Brain microvascular endothelial cell (primary cell): ENCODE measurements at places on chromosomes 5 and 9.

GRCh38 chr5:122997294-122997693 lies 39.2 kb downstream of the PPIC start:
- no peak for DNase-seq

DNA sequence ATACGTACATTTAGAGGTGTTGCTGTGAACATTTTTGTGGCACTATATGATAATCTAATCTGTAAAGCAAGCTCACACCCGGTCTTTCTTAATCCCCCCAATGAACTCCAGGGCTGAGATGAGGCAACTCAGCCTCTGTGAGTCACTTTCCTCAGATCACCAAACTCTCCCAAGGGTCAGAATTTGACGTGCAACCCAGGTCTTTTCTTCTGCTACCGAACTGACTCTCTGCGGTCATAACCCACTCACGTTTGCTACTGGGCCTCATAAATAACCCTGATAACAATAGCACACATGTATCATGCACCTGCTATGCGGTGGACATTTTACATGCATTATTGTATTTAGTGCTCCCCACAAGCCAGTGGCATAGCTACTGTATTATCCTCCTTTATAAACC lies 153.1 kb downstream of the DROSHA start:
- peak; percentile 67 for DNase-seq

GRCh38 chr9:72165821-72166547 lies 16.7 kb downstream of the GDA start:
- no peak for DNase-seq

DNA sequence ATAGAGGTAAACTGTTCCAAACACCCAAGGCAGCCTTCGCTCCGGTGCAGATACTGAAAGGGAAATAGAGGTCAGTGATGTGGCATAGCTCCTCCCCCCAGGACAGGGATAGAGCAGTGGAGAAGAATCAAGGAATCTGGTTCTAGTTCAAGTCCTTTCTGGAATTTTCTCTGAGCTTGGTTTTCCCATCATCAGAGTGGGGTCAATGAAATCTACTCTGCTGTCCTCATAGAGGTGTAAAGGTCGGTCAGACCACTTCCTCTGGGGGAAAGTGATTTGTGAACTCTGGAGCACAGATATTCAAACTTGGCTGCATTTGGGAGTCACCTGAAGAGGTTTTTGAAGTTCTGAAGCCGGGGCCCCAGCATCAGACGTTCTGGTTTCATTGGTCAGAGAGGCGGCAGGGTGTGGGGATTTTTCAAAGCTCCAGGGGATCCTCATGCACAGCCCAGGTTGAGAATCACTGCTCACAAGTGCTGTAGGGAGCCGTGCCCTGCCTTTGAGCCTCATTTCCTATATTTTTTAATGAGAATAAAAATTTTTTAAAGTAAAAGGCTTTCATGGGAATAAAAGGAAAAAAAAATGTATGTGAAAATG lies 105.7 kb upstream of the RAD23B start:
- DNase-seq: no peak

GRCh38 chr9:137392232-137393007 lies 30.5 kb downstream of the EXD3 start:
- DNase-seq: no peak

GRCh38 chr5:59173578-59173977 lies 590.7 kb downstream of the RAB3C start:
- DNase-seq: no peak

- peak; percentile 78 for DNase-seq
These were observed 6.3 kb upstream of the IRF1 start for GRCh38 chr5:132496631-132497487.

- DNase-seq: no peak
These were observed 40.2 kb upstream of the FBXW11 start for GRCh38 chr5:172046593-172046992.

- peak; percentile 81 for DNase-seq
These were observed 136.5 kb downstream of the CDK5RAP2 start for GRCh38 chr9:120443489-120443888.

- no peak for DNase-seq
These were observed 26.2 kb downstream of the SLC35A4 start for GRCh38 chr5:140590861-140591260.

DNA sequence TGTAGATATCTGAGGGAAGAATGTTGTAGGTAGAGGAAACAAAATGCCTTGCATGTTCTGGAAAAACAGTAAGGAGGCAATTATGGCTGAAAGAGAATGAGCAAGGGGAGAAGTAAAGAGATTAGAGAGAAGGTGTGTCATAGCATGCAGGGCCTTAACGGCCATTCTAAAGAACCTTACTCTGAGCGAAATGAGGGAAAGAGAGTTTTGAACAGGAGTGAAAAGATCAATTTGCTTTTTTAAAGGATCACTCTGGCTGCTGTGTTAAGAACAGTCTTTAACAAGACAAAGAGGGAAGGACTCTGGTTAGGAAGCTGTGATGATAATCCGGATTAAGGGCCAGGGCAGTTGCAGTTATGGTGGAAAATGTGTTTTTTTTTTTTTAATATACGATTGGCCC lies 22.6 kb downstream of the PTBP3 start:
- DNase-seq: no peak

- DNase-seq: no peak
These were observed 21.0 kb downstream of the STOM start for GRCh38 chr9:121349009-121349408.

- no peak for DNase-seq
These were observed 95.8 kb downstream of the LMNB1 start for GRCh38 chr5:126872561-126873354.

DNA sequence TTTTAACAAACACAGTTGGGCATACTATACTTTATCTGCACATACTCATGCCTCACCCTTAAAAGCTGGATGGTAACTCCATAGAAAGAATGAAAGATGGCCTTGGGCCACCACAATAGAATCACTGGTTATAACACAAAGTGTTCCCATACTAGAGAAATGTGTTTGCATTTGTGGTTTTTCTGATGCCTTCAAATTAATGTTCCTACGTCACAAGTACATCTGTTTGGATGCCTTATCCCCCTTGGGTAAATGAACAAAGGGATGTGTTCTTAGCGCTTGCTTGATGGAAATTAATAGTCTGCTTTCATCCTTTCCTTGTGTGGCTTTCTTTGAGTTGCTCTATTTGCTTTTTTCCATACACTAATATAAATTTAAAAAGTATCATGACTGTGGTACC lies 291.1 kb upstream of the PDE4D start:
- DNase-seq: no peak

DNA sequence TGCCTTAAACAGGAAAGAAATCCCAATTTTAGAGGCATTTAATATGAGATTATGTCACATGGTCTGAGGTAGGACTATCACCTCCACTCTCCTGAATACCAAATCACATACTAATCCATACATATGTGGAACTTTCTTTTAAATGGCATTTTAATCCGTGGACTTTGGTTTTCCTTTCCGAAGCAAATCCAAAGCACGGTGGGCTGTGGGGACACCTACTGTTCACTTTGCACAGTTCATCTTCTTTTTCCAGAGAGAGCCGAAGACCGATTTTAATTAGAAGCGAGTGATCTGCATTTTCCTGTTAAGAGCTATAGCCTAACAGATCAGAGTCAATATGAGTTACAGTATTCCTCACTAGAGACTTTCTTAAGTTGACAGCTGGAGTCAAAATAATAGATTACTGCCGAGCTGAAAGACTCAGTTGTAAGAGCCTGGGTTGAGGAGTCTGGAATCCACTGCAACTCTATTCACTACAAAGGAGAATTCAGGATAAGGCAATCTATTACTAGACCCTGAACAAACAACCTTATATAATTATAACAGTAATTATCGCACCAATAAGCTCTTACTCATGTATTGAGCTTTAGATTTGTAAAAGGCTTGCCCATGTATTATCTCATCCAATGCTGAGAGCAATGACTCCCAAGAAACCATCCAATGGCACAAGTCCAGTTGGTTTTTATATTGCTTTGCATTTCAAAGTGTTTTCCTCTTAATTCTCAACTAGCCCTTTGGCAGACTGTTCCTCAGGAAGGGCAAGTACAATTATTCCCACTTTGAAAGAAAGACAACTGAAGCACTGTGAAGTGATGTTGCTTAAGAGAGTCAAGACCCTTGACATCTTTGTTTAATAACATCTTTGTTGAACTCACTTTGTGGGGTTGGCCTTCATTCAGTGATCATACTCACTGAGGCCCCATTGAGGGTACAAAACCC lies 144.7 kb downstream of the TRPM6 start:
- DNase-seq: peak; percentile 27

GRCh38 chr9:33445389-33446239 lies 1.8 kb downstream of the AQP3 start:
- DNase-seq: no peak

DNA sequence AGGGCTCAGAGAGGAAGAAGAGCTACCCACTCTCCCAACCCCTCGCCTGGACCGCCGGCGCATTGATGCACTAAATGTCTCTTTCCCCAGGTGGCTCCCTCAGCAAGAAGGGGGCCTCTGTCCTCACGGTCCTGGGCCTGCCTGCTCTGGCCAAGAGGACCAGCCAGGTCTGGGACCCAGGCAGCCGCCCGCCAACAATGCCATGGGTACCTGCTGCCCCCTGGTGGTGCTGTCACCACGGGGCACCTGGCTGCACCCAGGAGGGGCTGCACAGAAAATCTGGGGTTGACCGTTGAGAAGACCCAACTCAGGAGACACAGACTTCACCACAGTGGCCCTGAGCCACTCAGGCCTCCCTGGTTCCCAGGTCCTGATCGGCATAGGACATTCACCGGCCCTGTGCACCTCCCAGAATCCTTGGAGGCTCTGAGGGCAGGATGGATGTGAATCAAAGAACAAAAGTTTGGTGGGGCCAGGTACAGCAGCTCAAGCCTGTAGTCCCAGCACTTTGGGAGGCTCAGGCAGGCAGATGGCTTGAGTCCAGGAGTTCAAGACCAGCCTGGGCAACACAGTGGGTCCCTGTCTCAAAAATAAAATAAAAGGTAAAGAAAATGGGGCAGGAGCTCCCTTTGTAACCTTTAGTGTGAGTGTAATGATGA lies 2.4 kb upstream of the VAV2 start:
- DNase-seq: peak; percentile 43

- no peak for DNase-seq
These were observed 2.9 kb upstream of the MACIR start for GRCh38 chr5:103255691-103256090.

GRCh38 chr5:125550274-125550673 lies 803.8 kb upstream of the ZNF608 start:
- peak; percentile 78 for DNase-seq

DNA sequence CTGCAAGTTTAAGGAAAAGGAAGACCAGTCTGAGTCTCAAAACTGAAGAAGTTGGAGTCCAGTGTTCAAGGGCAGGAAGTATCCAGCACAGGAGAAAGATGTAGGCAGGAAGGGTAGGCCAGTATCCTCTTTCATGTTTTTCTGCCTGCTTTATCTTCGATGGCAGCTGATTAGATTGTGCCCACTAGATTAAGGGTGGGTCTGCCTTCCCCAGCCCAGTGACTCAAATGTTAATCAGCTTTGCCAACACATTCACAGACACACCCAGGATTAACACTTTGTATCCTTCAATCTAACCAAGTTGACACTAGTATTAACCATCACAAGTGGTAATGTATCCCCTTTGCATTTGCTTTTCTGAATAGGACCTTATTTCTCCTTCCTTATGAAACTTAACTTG lies 535.9 kb upstream of the FTMT start:
- DNase-seq: no peak

- no peak for DNase-seq
These were observed 25.9 kb downstream of the KCTD16 start for GRCh38 chr5:144196612-144197011.

GRCh38 chr9:80320480-80320879 lies 748.7 kb downstream of the TLE4 start:
- peak; percentile 31 for DNase-seq

DNA sequence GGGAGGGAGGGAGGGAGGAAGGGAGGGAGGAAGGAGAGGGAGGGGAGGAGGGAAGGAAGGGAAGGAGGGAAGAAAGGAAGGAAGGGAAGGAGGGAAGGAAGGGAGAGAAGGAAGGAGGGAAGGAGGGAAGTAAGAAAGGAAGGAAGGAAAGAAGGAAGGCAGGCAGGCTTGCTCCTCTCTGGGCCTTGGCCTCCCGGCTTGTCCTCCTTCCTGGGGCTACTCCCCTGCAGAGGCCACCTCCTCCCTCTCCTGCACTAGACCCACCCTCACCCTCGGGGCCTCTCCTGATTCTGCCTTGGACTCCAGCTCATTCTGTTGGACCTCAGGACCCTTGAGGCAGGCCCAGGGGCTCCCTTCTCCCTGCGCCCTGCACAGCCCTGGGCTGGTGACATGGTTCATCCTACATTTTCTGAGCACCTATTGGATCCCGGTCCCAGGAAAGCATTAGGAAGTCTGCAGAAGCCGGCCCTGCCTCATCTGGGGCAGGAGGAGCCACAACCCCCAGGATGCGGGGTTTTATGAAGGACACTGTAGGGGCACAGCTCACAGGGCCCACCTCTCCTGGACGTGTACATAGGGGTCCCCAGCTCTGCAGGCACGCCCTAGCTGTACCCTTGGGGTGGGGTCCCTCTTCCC lies 23.0 kb downstream of the LHX3 start:
- no peak for DNase-seq

DNA sequence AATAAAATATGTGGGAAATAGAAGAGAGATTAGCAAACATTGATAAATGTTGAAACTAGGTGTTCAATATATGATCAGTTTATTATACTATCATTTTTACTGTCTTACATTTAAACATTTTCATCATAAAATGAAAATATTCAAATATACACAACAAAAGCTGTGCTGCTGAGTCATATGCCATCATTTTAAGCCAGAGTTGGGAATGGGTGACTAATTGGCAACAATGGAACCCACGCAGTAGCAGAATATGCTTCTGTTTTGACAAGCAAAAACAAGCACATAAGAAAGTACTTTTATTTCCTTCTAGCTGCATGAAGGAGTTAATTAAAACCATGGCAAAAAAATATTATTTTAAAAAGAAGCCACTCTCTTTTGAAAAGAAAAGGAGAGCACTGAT lies 340.0 kb upstream of the EDIL3 start:
- peak; percentile 76 for DNase-seq

GRCh38 chr9:34176089-34176488 lies 2.8 kb upstream of the UBAP1 start:
- no peak for DNase-seq

DNA sequence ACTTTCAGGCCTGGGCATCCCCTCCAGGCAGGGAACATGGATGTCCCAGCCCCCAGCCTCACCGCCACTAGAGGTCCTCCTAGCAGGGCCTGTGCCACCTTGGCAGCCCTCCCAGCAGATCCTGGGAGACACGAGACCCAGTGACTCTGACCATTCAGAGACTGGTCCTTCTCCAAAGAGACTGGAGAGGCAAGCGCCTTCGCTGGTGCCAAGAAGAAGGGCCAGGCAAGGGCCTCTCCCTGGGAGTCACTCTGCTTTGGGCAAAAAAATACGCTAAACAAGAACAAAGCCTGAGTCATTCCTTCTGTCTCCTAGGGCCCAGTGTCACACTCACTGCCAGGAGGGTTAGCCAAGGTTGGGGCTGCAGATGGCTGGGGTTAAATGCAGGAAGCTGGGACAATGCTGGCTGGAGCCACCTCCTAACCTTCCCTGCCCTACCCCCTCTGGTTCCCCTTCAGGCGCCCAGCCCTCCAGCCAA lies 35.3 kb upstream of the SMIM23 start:
- DNase-seq: peak; percentile 11
